ENCODE measurements at places on chromosomes 1 and 21. TPM values are rescaled to one million over a fixed set of nuclear protein-coding genes. Genes with fewer than 3 reads are reported as not detected.
A peak's percentile ranks its signal among the peaks of the same experiment; 100 is the strongest.

Gene FCRL2
- not detected for total RNA-seq

Gene S100A12
- not detected for total RNA-seq

Gene ANGPTL1
- total RNA-seq: not detected

Gene LCE2C
- total RNA-seq: not detected

Gene OR10J1
- not detected for total RNA-seq

Gene TBX15
- total RNA-seq: not detected

Gene SYT2
- 3.3 TPM for total RNA-seq

Gene SLC22A15
- 3.5 TPM for total RNA-seq

DNA sequence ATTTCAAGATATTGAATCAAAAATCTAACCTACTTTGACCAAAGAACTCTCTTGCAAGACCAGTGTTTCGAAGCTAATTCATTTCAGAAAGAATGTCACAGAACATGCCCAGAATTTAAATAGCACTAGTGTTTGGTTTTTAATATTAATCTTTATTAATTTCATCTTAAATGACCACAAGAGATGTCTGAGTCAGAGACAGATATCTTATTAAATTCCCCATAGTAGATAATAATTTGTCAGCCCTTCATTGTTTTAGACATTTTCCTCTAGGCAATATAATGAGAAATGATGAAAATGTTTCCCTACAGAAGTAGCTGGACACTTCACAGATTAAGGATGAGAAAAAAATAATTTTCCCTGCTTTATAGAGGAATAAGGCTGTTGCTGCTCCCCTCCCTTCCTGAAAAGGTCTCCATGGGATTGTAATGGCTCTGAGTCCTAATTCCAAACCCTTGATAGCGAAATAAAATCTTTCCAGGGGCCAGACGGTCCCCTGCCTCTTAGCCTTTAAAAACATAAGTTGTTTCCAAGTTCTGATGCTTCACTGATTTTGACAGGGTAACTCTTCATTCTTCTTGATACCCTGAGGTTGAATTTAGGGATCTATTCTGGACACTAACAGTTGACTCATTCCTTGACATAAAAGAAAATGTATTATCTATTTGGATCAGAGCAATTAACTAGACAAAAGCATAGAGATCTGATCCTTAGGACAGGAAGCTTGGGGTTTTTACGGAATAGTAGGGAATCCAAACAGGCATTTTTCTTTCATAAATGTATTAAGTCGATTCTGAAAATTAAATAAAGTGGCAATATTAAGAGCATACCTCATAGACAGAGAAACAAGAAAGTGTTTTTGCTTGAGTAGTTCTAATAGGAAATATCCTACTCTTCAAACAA is 820.8 kb downstream of the BRINP3 start:
- DNase-seq: no peak

DNA sequence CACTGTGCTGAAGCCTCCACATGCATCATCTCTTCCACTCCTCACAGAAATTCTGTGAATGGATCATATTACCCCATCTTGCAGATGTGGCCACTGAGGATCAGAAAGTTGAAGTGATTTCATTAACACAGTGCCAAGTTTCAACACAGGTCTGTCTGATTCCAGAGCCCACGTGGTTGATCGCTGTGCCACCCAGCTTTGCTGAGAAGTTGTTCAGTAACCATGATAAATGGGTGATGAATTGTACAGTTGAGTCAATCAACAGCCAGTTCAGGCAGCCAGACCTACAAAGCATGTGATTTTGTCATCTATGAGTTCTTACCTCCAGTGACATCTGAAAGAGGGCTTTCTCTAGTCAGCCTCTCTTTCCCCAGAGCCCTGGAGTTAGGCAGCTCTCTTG is 61.8 kb upstream of the GRHL3 start:
- DNase-seq: no peak

DNA sequence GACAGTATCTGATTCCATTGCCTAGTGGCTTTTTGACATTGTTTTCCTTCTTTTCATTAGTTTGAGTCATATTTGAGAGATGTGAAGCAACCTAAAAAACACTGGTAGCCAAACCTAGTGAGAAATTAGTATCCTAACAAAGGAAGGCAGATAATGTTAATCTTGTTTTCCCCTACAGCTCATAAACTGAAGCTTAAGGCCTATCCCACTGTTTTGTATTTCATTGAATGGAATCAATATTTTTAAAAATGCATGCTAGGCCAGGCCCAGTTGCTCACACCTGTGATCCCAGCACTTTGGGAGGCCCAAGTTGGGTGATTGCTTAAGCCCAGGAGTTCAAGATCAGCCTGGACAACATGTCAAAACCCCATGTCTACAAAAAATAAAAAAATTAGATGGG is 1.2 kb downstream of the CR1L start:
- no peak for DNase-seq

DNA sequence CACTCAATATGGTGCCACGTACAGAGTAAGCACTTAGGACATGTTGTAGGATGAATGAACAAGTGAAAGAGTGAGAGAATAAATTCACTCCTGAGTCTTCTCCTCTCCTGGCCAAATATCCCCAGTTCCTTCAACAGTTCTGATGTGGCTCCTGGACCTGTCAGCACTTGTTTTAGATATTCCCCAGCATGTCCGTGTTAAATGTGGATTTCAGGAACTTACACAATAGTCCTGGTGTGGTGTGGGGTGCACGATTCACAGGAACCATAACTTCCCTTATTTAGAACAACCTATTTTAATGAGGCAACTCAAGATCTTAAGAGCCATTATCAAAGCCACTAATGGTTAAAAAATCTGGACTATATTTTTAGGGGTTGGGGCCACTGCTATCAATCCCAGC is 39.0 kb upstream of the MYSM1 start:
- DNase-seq: no peak

DNA sequence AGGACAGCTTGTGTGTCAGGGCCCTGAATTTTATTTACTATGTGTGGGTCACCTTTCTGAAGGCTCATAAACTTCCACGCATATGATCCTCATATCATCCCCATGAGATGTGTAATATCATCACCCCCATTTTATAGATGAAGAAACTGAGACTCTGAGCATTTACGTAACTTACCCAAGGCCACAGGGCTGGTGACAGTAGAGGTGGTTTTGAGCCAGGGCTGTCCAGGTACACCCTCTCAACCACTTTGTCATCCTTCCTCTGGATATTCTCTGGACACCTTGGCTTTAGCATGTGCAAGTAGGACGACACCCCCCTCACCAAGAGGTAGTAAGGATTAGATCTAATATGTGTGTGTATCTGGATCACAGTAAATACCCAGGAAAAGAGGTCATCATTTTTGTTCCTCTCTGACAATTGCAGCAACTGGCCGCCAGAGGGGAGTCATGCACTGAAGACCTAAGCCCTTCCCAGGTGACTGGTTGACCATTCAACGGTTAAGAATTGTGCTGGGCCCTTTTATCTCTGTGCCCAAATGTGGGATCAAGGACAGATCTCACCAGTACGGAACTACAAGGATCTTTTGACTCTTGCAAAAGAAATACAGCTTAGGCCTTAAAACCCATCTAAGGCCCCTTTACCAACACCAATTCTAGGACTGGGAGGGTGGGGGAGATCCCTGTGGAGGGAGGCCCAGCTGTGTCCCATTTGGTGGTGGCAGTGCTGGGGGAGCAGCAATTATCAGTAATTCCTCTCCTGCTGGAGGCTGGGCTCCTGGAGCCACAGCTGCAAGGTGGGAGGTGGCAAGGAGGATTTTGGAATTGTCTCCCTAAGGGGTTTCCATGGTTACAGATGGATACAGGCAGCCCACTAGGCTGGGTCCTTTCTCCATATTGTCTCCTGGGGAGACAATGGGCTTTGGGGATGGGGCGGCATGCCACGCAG is 13.7 kb upstream of the E2F2 start:
- DNase-seq: peak; percentile 81

DNA sequence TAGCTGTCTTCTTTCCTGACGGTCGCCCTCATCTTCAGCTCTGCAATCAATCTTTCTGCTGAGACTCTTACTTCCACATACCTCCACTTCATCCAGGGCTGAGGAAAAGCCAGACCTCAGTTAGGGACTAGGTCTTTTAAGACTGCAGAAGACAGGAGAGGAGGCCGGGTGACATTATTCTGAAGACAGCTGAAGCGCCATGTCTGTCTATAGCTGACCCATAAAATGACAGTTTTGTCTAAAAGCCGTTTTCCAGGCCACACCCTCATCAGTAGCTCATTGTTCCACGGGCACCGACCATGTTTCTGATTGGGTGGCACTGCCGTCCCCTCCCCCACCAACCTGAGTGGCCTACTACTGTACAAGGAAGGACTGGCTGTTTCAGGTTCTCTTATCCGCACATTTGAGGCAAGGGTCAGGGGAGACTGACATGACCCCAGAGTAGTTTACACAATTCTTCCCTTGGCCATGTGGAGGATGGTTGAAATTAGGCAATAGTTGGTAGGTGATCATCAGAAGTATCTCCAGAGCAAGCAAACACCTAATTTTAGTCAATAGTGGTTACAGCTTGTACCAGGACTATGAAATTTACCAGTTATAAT is at the start of gene ADCY10:
TSS of gene ADCY10 (minus strand) at position 240 of the 602 bp plus-strand sequence. CDS start 8,994 bp downstream, outside the sequence.
- DNase-seq: no peak

DNA sequence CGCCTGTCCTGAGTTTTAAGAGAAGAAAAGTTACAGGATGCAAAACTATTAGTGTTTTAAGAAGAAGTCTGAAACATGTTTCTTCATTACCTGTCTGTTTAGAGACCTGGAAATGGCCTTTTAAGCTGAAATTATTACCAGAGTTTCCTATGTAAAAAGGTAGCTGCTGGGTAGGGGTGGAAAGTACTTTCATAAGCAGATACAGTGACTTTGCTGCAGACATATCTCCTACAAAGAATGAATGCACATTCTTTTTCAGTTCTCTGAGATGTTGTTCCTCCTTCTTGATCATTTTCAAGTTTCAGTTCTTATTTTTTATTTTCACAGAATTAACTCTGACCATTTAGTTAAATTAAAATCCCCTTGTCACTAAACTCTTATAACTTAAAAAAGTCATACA is 1329.6 kb downstream of the KCNT2 start:
- no peak for DNase-seq

GRCh38 chr1:227816750-227817446 is 1.4 kb downstream of the PRSS38 start:
- DNase-seq: no peak

- DNase-seq: no peak
These were observed 17.5 kb upstream of the CLDN8 start for GRCh38 chr21:30233228-30234020.

GRCh38 chr1:44684525-44684924 is 10.0 kb downstream of the ARMH1 start:
- no peak for DNase-seq

DNA sequence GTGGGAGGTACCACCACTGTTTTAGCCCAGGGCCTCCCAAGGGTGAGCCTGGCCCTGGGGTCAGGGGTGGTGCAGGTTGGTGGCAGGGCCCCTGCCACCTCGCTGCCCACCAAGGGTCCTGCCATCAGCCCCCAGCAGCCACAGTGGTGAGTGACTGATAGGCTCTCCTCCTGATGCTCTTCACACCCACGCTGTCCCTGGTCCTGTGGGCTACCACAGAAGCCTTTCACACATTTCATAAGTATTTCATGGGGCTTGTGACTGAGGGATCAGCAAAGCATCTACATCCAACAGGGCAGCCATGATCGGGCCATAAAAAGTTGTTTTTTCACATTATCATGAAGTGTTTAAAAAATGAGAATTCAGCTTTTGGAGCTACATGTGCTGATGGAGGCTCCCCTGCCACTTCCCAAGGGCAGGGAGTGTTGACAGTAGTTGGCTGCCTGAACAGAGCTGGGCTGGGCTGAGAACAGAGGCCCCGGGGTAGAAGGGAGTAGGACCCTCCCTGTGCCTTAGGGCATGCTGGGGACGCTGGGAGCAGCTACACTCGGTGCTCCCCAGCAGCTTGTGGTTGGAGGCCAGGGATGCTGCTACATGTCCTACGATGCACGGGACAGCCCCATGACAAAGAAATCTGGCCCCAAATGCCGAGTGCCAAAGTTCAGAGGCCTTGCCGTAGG is 73.1 kb upstream of the TMEM51 start:
- DNase-seq: no peak

- peak; percentile 30 for DNase-seq
These were observed 10.0 kb downstream of the DRAXIN start for GRCh38 chr1:11701551-11701961.

DNA sequence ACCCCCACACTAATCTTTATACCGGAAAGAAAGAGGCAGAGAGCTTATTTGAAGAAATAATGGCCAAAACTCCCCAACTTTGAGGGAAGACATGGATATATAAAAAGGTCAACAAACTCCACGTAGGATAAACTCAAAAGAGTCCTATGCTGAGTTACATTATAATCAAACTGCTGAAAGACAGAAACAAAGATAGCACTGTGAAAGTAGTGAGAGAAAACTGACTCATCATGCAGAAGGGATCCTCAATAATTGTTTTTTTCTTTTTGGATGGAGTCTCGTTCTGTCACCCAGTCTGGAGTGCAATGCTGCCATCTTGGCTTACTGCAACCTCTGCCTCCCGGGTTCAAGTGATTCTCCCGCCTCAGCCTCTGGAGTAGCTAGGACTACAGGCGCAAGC is 48.5 kb upstream of the TTC39A start:
- DNase-seq: no peak

GRCh38 chr1:52551507-52552235 is 1.2 kb downstream of the TUT4 start:
- DNase-seq: no peak

DNA sequence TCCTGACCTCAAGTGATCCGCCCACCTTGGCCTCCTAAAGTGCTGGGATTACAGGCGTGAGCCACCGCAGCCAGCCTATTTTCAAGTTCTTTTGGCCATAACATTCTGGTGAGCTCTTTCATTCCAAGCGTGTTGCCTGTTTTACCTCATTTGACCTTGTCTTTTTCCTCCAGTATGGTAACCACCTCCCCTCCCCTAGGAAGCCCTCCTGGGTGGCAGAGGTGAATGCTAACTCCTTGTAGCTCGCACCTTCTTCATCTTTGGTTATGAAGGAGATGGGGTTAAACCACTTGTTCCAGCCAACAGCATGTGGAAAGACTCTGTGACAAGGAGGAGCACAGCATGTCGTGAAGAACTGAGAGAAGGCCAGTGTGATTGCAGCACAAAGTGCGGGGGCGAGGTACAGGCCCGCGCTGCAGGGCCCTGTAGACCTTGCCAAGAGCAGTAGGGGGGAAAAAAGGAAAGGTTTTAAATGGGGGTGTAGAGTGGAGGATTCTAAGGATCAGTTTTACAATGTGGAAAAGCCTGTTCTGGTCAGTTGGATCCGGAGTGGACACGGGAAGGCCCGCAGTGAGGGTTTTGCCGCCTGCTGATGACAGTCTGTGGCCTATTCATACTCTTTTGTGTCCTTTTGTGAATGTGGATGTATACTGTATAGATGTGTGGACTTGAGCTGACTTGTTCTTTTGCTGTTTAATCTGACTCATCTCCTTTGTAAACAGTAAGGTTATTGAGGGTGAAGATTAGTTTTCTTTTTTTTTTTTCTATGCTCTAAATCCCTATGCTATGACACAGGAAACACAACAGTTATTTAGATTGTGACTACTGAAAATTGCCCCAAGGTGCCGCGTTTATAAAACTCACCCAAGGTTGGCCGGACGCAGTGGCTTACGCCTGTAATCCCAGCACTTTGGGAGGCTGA is 7.5 kb upstream of the ZNF436 start:
- no peak for DNase-seq

GRCh38 chr1:212566522-212567479 is 41.8 kb upstream of the ATF3 start:
- no peak for DNase-seq
